ENCODE measurements at places on chromosomes 3 and 15.

GRCh38 chr3:73510334-73510733 is 114.4 kb downstream of the PDZRN3 start:
- no peak for ATAC-seq

GRCh38 chr3:169510693-169511010 is 152.9 kb downstream of the MECOM start:
- ATAC-seq, result no peak

GRCh38 chr3:40875581-40875980 is 323.7 kb upstream of the CTNNB1 start:
- ATAC-seq, result no peak

DNA sequence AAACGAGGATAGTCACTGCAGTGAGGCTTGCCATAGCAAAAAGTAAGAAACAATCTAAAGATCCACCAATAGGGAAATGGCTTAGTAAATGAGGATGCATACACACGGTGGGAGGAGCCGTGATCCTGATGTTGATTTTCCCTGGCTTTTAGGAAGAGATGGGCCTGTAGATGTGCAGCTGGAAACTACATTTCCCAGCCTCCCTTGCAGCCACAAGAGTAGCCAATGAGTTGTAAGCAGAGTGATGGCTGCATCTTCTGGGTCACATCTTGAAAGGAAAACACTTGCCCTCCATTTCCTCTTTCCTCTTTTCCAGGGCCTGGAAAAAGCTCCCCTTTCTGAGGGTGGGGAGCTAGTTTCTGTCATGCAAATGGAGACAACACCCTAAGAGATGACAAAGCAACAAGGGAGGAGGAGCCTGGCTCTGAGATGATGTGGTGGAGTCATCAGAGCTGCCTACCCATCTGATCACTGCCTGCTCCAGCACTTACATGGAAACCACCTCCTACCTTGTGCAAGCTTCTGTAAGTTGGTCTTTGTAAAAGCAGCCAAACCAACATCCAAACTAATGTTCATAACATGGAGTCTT is 139.1 kb downstream of the TLE3 start:
- no peak for ATAC-seq

DNA sequence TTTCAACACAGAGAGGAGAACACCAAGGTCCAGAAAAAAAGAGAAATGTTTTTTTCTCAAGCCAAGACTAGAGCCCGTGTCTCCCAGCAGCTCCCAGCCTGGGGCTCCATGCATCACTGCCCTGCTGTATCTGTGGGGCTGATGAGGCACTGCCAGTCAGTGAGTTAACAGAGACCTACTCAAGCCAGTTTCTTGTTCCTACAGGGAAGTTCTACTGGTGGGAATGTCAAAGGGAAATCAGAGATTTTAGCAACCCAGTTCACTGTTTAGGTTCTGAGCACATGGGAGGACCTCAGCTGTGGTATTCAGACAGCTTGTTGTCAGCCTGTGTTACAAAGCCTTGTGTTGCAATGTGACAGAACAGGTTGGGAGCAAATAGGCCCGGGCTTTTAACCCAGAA is 234.3 kb downstream of the TLE3 start:
- no peak for ATAC-seq

GRCh38 chr15:90916461-90916860 is 13.4 kb downstream of the MAN2A2 start:
- no peak for ATAC-seq

- no peak for ATAC-seq
Observed at GRCh38 chr3:44343421-44343820, 4.9 kb downstream of the TCAIM start.

Data from stimulated activated memory B cell treated with anti-CD40 and anti-IgM and Interleukin-4, amounts not matched to agents 10 μg/mL and 1 μg/mL and 100 μg/mL, for 72 hours (primary cell).